Stimulated activated naive B cell treated with anti-CD40 and anti-IgM and Interleukin-4, amounts not matched to agents 10 μg/mL and 1 μg/mL and 100 μg/mL, for 72 hours (primary cell): ENCODE measurements at places on chromosomes 11 and 22.

DNA sequence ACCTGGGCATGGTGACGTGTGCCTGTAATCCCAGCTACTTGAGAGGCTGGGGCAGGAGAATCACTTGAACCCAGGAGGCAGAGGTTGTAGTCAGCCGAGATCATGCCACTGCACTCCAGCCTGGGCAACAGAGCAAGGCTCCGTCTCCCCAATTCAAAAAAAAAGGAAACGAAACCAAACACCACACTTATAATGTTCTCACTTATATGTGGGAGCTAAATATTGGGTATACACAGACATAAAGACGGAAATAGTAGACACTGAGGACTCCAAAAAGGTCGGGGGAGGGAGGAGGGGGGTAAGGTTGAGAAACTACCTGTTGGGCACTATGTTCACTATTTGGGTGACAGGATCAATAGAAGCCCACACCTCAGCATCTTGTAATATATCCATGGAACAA, 94.3 kb downstream of the GAB2 start:
- no peak for DNase-seq

- DNase-seq = no peak
Observed at GRCh38 chr22:37827056-37827455, 3.9 kb downstream of the GALR3 start.

GRCh38 chr11:46175401-46176002, 54.2 kb upstream of the PHF21A start:
- no peak for DNase-seq

DNA sequence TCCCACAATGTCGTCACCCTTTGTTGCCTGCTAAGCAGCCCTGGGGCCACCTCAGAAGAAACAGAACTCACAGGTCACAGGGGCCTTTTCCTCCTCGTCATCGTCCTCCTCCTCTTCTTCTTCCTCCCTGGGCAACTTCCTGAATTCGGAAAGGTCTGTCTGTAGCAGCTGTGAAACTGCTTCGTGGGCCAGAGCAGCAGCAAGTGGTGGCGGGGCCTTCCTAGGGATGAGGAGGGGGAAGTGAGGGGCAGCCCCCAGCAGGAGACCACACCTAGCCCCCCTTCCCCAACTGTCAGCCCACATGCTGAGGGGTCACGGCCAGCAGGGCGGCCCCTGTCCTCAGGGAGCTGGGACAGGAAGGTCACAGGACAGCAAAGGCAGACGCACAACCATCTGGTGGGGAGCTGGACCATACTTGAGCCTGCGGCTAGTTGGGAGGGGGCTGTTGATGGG, 13.2 kb downstream of the PPM1F start:
- no peak for DNase-seq

- no peak for DNase-seq
Observed at GRCh38 chr11:27926486-27926885, 181.5 kb downstream of the KIF18A start.

- DNase-seq = no peak
Observed at GRCh38 chr11:59551659-59552521, 40.6 kb downstream of the OR4D9 start.

- no peak for DNase-seq
Observed at GRCh38 chr11:64227405-64227956, 1.4 kb downstream of the NUDT22 start.
